Ascending aorta (tissue), 2 donors: ENCODE measurements at places on chromosomes 7 and 10.

- H3K4me1 ChIP-seq = peaks cover 5% of the 10 kb centered on the region
- peaks cover 9% of the 10 kb centered on the region for H3K36me3 ChIP-seq
- no peaks in the 10 kb centered on the region for H3K27me3 ChIP-seq
- peak overlapping the region; percentile 50 for H3K27ac ChIP-seq
These were observed 12.2 kb downstream of the PLAC9 start for GRCh38 chr10:80144696-80145131.

- H3K27me3 ChIP-seq = no peaks in the 10 kb centered on the region
- H3K36me3 ChIP-seq = no peaks in the 10 kb centered on the region
- H3K27ac ChIP-seq = no peak overlapping the region
- no peaks in the 10 kb centered on the region for H3K4me1 ChIP-seq
These were observed 287.7 kb downstream of the NRG3 start for GRCh38 chr10:82162549-82163195.

GRCh38 chr10:79127151-79127961, 58.6 kb downstream of the ZMIZ1 start:
- H3K4me1 ChIP-seq = peaks cover 22% of the 10 kb centered on the region
- H3K27me3 ChIP-seq = no peaks in the 10 kb centered on the region
- no peak overlapping the region for H3K4me3 ChIP-seq

GRCh38 chr7:108568801-108569380, 615 bp downstream of the THAP5 start:
- H3K27me3 ChIP-seq = no peaks in the 10 kb centered on the region
- H3K4me3 ChIP-seq = peak overlapping the region; percentile 87
- peak overlapping the region; percentile 98 for H3K27ac ChIP-seq
- peaks cover 5% of the 10 kb centered on the region for H3K36me3 ChIP-seq
- DNase-seq = no peak

DNA sequence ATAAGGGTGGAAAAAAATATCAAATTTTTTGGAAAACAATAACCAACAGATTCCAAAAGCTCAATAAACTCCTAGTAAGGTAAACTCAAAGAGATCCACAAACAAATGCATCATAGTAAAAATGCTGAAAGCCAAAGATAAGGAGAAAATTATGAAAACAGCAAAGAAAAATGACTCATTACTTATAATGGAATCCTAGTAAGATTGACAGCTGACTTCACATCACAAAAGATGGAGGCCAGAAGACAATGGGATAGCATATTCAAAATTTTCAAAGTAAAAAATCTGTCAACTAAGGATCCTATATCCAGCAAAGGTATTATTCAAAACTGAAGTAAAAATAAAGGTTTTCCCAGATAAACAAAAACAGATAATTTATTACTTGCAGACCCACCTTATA, 183.4 kb upstream of the VIPR2 start:
- DNase-seq = no peak
- H3K27me3 ChIP-seq = no peaks in the 10 kb centered on the region
- no peak overlapping the region for H3K27ac ChIP-seq
